Colonic mucosa (tissue), 4 donors: ENCODE measurements at places on chromosomes 6 and 20. TPM values are rescaled to one million over a fixed set of nuclear protein-coding genes. Genes with fewer than 3 reads are reported as not detected.

The ERVFRD-1 gene
- total RNA-seq: 0.10 TPM

DNA sequence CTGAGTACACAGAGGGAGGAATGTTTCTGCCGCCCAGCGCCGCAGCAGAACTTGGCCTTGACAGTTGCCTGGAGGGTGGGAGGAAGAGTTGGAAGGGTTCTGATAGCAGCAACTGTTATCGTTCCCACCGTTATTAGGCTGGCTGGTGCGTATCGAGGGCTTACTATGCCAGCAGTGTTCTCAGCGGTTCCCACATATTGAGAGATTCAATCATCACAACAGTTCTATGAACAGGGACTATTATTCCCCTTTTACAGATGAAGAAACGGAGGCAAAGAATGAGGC lies 380.1 kb upstream of the SULF2 start:
- no peaks in the 10 kb centered on the region for H3K27me3 ChIP-seq
- no peak overlapping the region for H3K27ac ChIP-seq
- no peak overlapping the region for H3K4me3 ChIP-seq

- no peaks in the 10 kb centered on the region for H3K4me1 ChIP-seq
- peaks cover 12% of the 10 kb centered on the region for H3K36me3 ChIP-seq
- H3K27me3 ChIP-seq: no peaks in the 10 kb centered on the region
- no peak for DNase-seq
- H3K27ac ChIP-seq: no peak overlapping the region
These were observed 10.8 kb upstream of the ANKRD60 start for GRCh38 chr20:58239216-58239615.

DNA sequence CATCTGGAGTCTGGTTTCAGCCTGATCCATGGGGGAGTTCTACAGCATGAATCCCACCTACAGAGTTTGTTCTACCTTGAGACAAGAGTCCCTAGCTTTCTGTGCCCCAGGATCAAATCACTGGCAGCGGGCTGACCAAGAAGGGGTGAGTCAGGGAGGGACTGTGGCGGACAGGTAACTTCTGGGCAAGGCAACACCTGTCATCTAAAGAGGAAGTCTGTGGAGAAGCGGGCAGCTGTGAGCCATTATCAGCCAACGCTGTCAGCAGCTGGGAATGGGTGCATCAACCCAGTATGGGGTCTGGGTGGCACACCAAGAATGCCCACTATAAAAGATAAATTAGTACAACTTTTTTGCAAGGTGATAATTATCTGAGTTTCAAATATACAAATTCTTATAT lies 45.9 kb downstream of the UBE3D start:
- H3K27ac ChIP-seq: no peak overlapping the region
- no peak overlapping the region for H3K4me3 ChIP-seq
- H3K27me3 ChIP-seq: no peaks in the 10 kb centered on the region
- DNase-seq: no peak

GRCh38 chr6:158507174-158507573 lies 52.7 kb upstream of the TMEM181 start:
- no peaks in the 10 kb centered on the region for H3K4me1 ChIP-seq
- H3K4me3 ChIP-seq: no peak overlapping the region
- no peaks in the 10 kb centered on the region for H3K27me3 ChIP-seq
- no peak overlapping the region for H3K27ac ChIP-seq
- H3K36me3 ChIP-seq: no peaks in the 10 kb centered on the region
- no peak for DNase-seq

DNA sequence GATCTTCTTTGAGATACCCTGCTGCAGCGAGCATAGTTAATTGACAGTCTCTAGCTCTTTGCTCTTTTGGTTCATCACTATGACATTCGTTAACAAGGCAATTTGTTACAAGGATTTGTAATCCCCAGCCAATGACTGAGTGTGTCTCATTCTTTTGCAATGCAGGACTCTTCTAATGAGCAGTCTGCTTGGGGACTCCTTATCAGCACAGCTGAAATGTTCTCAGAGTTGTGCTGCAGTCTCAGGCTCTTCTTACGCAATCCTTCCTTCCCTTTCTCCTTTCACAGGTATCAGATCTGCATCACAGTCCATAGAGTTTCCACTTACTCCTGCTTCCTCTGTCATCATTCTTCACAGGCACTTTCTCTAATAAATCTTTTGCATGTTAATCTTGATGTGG lies 161.2 kb upstream of the OGFRL1 start:
- no peaks in the 10 kb centered on the region for H3K4me1 ChIP-seq
- DNase-seq: no peak
- H3K27ac ChIP-seq: no peak overlapping the region
- H3K4me3 ChIP-seq: no peak overlapping the region
- no peaks in the 10 kb centered on the region for H3K36me3 ChIP-seq
- H3K27me3 ChIP-seq: no peaks in the 10 kb centered on the region

GRCh38 chr6:25193460-25194171 lies 85.6 kb upstream of the CARMIL1 start:
- peak overlapping the region; percentile 1 for H3K27ac ChIP-seq
- H3K4me3 ChIP-seq: no peak overlapping the region
- H3K36me3 ChIP-seq: no peaks in the 10 kb centered on the region
- H3K27me3 ChIP-seq: no peaks in the 10 kb centered on the region
- no peak for DNase-seq

GRCh38 chr6:122753688-122754056 lies 25.8 kb upstream of the FABP7 start:
- H3K27ac ChIP-seq: no peak overlapping the region
- no peaks in the 10 kb centered on the region for H3K4me1 ChIP-seq
- H3K36me3 ChIP-seq: no peaks in the 10 kb centered on the region

DNA sequence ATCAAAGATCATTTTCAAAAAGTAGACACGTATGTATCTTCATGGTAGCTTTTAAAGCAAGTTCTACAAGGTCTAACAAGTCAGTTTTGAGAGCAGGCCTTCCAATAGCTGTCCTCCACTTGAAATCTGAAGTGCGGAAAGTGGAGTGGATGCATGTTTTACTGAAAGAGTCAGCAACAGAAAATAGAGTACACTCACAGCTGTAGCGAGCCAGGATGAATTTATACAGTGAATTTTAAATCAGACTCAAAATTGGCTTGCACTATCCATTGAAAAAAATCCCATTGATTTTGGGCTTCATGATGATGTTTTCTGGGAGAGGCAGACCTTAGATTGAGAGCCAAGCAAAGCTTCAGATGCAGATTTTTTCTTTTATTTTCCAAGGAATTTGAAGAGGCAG lies 80.6 kb downstream of the GJA10 start:
- no peaks in the 10 kb centered on the region for H3K4me1 ChIP-seq
- H3K27ac ChIP-seq: no peak overlapping the region
- no peak overlapping the region for H3K4me3 ChIP-seq
- H3K27me3 ChIP-seq: no peaks in the 10 kb centered on the region

DNA sequence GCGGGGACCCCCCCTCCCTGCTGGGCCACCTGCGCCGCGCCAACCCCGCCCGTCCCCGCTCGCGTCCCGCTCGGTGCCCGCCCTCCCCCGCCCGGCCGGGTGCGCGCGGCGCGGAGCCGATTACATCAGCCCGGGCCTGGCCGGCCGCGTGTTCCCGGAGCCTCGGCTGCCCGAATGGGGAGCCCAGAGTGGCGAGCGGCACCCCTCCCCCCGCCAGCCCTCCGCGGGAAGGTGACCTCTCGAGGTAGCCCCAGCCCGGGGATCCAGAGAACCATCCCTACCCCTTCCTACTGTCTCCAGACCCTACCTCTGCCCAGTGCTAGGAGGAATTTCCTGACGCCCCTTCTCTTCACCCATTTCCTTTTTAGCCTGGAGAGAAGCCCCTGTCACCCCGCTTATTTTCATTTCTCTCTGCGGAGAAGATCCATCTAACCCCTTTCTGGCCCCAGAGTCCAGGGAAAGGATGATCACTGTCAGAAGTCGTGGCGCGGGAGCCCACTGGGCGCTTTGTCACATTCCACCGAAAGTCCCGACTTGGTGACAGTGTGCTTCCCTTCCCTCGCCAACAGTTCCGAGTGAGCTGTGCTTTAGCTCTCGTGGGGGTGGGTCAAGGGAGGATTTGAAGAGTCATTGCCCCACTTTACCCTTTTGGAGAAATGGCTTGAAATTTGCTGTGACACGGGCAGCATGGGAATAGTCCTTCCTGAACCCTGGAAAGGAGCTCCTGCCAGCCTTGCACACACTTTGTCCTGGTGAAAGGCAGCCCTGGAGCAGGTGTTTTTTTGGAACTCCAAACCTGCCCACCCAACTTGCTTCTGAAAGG lies 2.1 kb downstream of the VEGFA start:
- no peaks in the 10 kb centered on the region for H3K27me3 ChIP-seq
- peaks cover 16% of the 10 kb centered on the region for H3K4me1 ChIP-seq
- H3K36me3 ChIP-seq: no peaks in the 10 kb centered on the region

DNA sequence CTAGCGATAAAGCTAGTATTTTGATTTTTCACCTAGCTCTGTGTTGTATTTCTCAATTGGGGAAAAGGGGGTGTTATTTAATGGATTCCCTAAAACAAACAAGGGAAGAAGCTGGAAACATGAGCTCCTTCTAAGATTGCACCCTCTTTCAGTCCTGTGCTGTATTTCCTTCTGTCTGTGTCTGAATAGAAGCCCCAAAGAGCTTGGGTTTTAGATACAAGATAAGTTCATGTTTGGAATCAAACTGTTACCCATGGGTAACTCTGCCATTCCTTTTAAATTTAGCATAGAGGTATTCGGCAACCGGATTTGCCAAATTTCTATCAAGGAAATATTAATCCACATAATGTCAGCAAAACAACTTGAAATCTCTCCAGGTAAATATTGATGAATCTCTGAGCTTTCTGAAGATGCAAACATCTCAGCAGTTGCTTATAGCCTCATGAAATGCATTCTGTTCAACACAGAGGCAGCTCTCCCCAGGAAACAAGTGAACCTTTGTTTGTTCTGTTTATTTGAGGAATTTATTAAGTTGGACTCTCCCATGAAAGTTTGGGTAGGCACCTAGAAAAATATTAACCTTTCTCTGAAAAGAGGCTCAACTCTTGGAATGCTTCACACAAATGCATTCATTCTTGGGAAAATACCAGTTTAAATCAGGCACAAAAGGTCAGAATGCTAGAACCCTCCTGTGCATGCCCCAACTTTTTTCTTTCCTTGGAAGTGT lies 9.9 kb upstream of the SCGN start:
- H3K4me1 ChIP-seq: no peaks in the 10 kb centered on the region
- DNase-seq: no peak
- no peaks in the 10 kb centered on the region for H3K36me3 ChIP-seq
- H3K4me3 ChIP-seq: no peak overlapping the region

GRCh38 chr6:154122195-154122925 lies 83.3 kb downstream of the OPRM1 start:
- H3K36me3 ChIP-seq: no peaks in the 10 kb centered on the region
- no peak for DNase-seq
- H3K4me3 ChIP-seq: no peak overlapping the region
- no peaks in the 10 kb centered on the region for H3K27me3 ChIP-seq
- H3K27ac ChIP-seq: no peak overlapping the region

DNA sequence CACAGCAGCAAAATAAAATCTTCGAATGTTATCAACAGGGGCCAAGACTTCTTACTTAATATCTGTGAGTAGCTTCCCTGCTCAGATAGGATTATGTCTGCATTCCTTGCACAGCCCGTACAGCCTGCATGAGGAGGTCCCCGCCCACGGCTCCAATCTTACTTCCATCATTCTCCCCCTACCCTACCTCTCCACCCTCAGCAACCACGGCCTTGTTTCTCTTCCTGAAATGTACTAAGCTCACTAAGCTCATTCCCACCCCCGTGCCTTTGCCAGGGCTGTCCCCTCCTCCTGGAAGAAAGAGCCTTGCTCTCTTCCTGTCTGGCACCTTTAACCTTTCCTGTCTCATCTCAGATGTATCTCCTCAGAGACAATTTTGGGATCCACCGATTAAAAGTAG lies 120.4 kb downstream of the BCAS1 start:
- no peaks in the 10 kb centered on the region for H3K4me1 ChIP-seq
- H3K27ac ChIP-seq: no peak overlapping the region
- no peak overlapping the region for H3K4me3 ChIP-seq

- H3K27me3 ChIP-seq: no peaks in the 10 kb centered on the region
- no peak overlapping the region for H3K4me3 ChIP-seq
- H3K4me1 ChIP-seq: no peaks in the 10 kb centered on the region
These were observed 43.0 kb downstream of the GOPC start for GRCh38 chr6:117559299-117559698.

DNA sequence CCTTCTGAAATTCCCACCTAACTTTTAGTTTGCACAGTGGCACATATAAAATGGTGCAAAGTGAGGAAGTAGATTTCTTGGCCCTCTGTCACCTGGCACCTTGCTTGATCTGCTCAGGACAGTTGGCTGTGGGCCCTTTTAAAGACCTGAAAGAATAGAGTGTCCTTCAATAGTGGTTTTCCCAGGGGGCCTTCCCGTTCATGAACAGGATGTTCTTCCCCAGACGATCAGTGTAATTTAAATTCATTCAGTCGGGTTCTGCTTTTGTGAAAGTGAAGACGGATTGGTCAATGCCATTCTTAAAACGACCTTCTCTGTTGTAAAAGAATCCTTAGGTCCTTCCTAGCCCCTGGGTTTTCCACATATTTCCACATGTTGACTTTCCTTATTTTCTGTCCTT lies 178.5 kb downstream of the SASH1 start:
- no peak for DNase-seq
- H3K27me3 ChIP-seq: no peaks in the 10 kb centered on the region
- H3K4me1 ChIP-seq: peaks cover 3% of the 10 kb centered on the region
- H3K36me3 ChIP-seq: no peaks in the 10 kb centered on the region
- no peak overlapping the region for H3K27ac ChIP-seq

DNA sequence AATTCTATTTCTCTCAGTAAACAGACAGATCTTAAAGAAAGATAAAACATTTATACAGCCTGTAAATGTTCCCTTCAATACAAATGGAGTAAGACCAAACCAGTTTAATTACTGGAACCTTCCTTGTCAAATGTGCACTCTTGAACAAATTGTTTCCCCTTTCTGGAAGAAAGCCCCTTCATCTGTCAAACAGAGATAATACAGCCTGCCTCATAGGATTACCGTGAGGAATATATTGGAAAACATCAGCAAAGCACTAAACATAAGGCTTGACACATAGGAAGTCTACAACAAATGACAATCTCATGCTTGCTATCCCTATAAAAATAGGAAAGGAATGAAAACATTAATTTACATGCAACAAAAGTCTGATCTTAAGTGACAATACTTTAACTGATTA lies 173.8 kb downstream of the PTPRK start:
- no peaks in the 10 kb centered on the region for H3K36me3 ChIP-seq
- no peaks in the 10 kb centered on the region for H3K4me1 ChIP-seq
- H3K27me3 ChIP-seq: no peaks in the 10 kb centered on the region
- no peak overlapping the region for H3K4me3 ChIP-seq

GRCh38 chr6:26195376-26195923 lies 108.2 kb downstream of the HFE start:
- no peaks in the 10 kb centered on the region for H3K36me3 ChIP-seq
- peak overlapping the region; percentile 47 for H3K4me3 ChIP-seq
- no peaks in the 10 kb centered on the region for H3K27me3 ChIP-seq
- H3K4me1 ChIP-seq: no peaks in the 10 kb centered on the region
- H3K27ac ChIP-seq: peak overlapping the region; percentile 99
- DNase-seq: peak; percentile 94

DNA sequence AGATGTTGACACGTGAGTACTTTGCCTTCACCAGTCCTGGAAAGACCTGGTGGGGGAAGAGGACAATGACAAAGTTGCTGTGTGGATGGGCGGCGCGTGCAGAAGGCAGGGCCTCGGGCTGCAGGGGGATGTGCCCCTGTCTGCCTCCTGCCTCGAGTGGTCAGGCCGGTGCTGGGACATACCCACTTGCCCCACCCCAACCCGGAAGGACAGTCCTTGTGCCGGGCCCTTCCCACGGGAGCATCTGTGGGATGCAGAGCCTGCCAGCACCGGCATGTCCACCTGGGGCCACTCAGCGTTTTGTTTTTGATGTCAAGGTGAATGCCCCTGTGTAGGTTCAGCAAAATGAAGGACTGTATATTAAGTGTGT lies 60.5 kb upstream of the BHLHE23 start:
- peaks cover 9% of the 10 kb centered on the region for H3K27me3 ChIP-seq

GRCh38 chr20:32181606-32182005 lies 25.9 kb downstream of the PLAGL2 start:
- peak overlapping the region; percentile 58 for H3K27ac ChIP-seq
- H3K36me3 ChIP-seq: no peaks in the 10 kb centered on the region
- H3K4me1 ChIP-seq: no peaks in the 10 kb centered on the region
- no peak for DNase-seq
- H3K27me3 ChIP-seq: no peaks in the 10 kb centered on the region
- H3K4me3 ChIP-seq: no peak overlapping the region
